Lower leg skin (tissue), 4 donors: ENCODE measurements at places on chromosomes 3 and 15. TPM values are rescaled to one million over a fixed set of nuclear protein-coding genes. Genes with fewer than 3 reads are reported as not detected.

DNA sequence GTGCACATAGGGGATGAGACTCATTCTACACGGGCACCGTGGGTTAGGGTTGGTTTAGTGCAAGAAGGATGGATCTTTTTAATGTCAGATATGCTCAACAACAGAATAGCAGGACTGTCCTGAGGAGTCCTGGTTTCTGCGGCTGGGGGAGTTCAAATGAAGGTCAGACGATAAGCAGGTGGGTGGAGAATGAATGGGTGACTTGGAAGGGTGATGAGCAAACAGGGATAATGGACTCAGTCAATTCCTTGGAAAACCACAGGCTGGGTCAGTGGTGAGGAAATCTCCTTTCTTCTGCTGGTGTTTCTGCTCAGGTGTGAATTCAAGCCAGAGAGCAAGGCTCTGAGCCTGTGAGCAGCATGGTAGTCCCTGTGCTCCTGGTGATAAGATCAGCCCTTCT, 59.9 kb downstream of the MESD start:
- no peak for DNase-seq

The TMCO5A gene
- total RNA-seq, result not detected

- DNase-seq, result no peak
Observed at GRCh38 chr15:63354821-63355650, 26.6 kb downstream of the CA12 start.

DNA sequence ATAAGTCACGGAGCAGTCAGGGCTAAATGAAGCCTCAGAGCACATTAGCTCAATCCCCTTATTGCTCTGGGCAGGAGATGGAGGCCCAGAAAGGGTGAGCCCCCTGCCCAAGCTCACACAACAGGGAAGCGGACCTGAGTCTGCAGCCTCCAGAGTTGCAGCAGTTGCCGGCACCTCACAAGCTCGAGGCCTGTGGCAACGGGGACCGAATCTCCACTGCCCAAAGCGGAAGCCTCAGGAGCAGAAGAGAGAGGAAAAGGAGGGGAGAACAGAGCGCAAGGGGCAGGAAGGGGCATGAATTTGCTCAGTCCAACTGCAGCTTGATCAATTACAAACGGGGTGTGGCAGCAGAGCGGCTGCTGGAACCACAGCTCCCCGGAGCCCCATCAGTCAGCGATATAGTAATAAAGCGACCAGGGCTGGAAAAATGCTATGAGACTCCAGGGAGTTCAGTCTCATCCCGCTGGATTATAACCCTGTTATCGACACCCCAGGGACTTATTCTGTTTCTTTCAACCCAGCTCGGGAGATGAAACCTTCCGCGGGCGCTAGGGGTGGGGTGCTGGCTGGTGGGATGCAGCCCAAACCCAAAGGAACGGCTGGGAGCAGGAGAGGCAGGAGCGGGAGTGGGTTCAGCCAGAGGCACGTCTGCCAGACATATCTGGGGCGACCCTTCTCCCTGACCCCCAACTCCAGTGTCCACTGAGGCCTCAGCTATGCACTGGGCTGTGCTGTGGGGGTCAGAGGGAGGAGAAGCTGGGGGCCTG, 219.7 kb upstream of the LINGO1 start:
- DNase-seq, result no peak
